ENCODE measurements at places on chromosomes 11 and 22.

GRCh38 chr11:58742981-58743880 is 11.5 kb upstream of the GLYAT start:
- DNase-seq = no peak

DNA sequence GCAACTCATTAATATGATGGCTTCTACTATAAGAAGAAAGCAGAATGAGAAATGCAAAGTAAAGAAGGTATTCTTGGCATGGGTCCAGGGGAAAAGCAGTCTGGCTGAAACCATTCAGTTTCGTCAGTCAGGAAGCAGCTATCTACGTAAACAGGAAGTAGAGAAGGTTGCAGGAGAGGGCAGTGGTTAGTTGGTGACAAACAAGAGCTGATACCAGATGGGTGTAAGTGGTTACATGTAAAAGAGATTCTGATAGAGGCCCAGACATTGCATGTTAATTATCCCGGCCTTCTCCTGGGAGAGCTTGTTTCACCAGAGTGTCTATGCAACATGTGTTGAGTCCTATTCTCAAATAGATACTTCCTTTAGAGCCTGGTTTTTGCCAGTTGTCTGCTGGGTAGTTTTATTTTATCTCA is 58.4 kb upstream of the PSMA1 start:
- no peak for DNase-seq

DNA sequence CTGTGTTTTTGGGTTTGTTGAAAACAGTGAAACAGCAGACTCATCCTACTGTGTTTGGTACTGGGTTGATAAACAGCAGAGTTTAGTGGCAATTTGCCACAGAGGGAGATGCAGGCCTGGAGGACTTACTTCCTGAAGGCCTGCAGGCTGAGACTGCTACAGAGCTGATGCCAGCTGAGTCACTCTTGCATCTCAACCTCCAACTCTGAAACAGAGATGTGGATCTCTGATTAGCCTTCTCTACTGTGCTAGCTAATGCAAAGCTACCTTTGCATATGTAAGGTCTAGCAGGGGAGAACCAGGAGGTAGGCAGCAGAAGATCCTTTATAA is 14.3 kb downstream of the ATP5MG start:
- DNase-seq = peak; percentile 46

DNA sequence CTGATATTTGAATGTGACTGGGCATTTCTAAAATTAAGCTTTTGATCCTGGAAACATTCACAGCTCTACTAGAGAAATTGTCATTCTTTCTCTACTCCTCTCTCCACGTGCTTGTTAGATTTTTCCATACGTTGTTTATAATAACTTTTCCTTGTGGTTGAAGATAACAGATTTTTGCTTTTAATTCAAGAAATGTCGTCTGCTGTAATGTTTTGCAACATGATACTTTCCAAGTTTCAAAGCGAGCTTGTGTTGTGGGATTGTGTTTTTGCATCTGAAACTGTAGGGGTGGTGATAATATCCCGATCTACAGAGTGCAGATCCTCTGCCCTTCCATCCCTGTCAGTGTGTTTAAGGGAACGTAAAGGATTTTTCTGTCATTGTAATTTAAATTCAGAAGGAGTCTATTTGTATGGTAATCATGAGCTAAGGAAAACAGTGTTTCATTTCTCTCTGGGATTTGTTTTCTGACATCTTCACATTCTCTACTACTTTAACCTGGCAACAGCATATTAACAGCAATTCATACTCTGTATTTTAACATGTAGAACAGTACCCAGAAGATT is 321.4 kb downstream of the FAT3 start:
- no peak for DNase-seq

GRCh38 chr11:221539-221938 is 14.0 kb downstream of the RIC8A start:
- no peak for DNase-seq

- no peak for DNase-seq
Observed at GRCh38 chr11:75537740-75538139, 12.0 kb upstream of the GDPD5 start.

DNA sequence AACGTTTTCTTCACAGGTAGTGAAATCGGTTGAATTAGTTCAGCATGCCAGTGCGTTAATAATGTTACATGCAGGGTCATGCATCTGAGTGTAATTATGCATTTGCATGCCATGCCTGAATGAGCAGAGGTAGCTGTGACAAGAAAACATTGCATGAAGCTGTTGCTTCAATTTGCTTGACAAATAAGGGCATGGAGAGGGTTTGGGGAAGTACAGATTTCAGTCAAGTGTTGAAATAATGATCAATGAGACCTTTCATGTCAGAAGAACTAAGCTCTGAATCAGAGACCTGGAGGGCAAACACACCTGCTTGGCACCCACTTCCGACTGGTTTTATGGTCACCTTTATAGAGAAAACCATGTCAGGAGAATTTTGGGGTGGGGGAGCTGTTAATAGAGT is 221.4 kb downstream of the DBX1 start:
- no peak for DNase-seq

Data from WTC11 (cell line).